ENCODE measurements at places on chromosomes 6 and 20.

GRCh38 chr6:77368660-77369313 lies 94.5 kb downstream of the HTR1B start:
- DNase-seq = no peak

DNA sequence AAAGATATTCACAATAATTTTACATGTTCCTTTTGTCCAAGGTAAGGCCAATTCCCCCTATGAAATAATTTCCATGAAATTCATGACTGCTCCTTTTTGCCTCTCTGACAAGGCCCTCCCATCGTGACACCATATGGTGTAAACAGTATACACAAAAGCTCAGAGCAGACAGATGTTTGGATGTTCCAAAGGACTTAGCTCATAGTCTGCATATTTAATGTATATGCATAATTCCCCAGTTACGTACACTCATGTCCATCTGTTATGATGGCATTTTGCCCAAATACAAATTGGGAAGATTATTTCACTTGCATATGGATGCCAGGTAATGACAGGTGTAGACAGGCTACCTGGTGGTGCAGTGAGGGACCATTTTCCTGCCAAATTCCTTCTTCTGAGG lies 376.5 kb downstream of the KHDRBS2 start:
- no peak for DNase-seq

DNA sequence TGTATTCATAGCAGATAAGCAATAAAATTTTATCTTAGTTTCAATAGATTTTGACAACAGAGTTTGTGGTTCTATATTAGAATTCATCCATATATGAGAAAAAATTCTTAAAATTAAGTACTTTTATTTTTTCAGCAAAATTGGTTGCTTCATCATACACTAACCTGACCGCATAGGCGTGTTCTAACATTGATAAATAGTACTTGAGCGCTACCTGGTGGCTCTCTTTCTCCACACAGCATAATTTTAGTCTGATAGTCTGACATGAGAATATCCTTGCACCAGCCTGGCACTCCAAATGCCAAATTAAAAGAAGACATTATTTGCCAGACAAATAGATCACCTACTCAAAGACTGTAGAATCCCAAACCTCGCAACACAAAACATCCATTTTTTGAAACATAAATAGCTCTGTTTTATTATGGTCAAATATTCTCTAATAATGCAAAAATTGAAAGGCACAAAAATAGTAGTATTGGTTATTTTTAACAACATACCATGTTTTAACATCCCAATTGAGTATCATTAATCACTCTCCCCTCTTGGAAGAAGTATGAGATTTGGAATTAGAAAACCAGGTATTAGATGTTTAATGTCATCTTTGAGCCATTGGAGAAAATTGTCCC lies 33.0 kb upstream of the FILIP1 start:
- DNase-seq = peak; percentile 75

GRCh38 chr20:8464368-8464767 lies 332.3 kb downstream of the PLCB1 start:
- no peak for DNase-seq

DNA sequence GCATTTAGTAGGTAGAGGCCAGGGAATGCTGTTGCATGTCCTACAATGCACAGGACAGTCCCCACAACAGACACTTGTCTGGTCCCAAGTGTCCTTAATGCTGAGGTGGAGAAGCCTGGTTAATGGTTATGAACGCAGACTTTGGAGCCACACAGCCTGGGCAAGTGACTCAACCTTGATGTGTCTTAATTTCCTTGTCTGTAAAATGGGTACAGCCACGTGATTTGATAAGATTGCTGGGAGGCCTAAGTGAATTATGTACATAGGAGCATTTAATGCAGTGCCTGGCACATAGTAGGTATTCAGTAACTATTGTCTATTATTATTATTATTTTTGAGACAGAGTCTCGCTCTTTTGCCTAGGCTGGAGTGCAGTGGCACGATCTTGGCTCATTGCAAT lies 11.4 kb downstream of the KCNG1 start:
- DNase-seq = no peak
